ENCODE measurements at places on chromosomes 1 and 21.

DNA sequence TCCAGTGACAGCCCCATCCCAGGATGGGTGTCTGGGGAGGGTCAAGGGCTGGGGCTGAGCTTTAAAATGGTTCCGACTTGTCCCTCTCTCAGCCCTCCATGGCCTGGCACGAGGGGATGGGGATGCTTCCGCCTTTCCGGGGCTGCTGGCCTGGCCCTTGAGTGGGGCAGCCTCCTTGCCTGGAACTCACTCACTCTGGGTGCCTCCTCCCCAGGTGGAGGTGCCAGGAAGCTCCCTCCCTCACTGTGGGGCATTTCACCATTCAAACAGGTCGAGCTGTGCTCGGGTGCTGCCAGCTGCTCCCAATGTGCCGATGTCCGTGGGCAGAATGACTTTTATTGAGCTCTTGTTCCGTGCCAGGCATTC, 24.2 kb downstream of the PCSK9 start:
- no peak for DNase-seq

DNA sequence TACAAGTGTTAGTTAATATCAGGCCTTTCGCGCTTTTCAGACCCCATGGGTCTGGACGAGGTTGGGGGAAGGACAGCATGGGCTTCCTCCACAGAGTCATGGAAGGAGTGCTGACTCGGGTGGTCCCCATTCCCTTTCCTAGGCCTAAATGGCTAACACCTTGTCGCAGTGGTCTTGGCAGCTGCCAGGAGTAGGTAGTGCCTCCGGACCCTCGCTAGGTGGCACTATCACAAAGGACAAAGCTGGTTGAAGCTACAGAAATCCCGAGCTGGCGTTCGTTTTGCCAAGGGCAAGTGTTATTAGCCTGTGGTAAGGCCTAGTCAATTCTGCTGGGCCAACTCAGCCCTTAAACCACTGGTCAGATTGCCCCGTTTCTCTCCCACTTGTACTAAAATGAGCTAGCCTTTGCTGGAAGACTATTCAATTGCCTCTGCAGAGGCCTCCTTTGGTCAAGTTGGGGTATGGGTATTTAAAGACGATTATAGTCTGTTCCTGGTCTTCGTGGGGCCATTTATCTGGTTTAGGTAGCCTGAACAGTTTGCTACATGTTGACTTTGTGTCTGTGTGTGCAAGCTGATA, 1.1 kb upstream of the UBE2Q1 start:
- peak; percentile 84 for DNase-seq

DNA sequence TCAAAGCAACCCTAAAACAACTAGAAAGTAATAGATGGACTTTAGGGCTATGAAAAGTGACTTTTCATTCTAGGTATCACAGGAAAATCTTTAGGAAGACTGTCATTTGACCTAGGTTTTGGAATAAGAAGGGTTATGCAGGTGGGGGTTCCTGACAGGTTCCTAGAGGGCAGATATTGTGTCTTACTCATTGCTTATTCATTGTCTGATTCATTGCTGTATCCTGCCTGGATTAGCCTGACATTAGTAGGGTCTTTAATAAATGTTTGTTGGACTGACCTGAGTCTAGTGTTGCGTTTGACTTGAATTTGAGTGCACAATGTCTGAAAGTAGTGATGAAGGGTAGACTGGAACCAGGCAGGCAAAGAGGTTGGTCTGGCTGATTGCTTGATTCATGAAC, 6.0 kb downstream of the FNBP1L start:
- no peak for DNase-seq

- DNase-seq = no peak
Observed at GRCh38 chr1:46611691-46612221, 4.9 kb downstream of the MOB3C start.

GRCh38 chr1:48947761-48948537, 171.3 kb upstream of the BEND5 start:
- no peak for DNase-seq

GRCh38 chr1:4367230-4367777, 287.1 kb upstream of the AJAP1 start:
- DNase-seq = no peak

GRCh38 chr21:46250146-46250725, 21.7 kb upstream of the LSS start:
- DNase-seq = no peak

DNA sequence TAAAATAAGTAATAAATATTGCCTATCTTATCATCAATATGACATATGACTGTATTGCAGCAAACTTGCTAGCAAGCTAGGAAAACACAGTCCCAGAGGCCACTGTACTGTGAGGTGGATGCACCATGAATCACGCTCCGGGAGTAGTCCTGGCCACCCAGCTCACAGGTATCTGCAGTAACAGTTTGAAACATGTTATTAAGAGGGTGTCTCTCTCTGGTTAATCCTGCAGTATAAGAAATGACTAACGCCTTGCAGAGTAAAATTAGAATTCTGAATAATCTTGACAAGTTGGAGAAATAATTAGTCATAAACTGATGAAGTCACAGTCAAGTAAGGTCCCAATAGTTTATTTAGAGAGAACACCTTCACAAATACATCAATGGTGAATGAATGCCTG, 34.0 kb upstream of the DPT start:
- no peak for DNase-seq

GRCh38 chr21:34874684-34875513, 174.2 kb downstream of the RUNX1 start:
- no peak for DNase-seq

DNA sequence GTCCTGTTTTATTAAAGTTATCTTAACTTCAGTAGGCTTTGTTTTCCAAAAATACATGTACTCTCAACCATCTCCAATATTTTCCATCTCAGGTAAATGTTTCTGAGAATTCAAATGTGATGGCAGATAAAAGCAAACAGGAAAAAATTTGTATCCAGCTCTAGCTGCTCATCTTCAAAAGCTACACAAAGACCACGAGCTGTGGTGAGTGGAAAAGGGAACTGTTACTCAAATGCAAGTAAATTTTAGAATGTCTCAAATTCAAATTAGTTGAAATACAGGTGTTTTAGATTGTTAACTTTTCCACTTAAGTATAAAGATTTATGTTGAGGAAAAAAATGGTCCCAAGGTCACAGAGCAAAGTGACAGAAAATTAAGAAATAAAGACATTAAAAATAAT, 216.0 kb downstream of the SLC45A1 start:
- DNase-seq = no peak

GRCh38 chr1:98468111-98468717, 193.3 kb upstream of the SNX7 start:
- no peak for DNase-seq

DNA sequence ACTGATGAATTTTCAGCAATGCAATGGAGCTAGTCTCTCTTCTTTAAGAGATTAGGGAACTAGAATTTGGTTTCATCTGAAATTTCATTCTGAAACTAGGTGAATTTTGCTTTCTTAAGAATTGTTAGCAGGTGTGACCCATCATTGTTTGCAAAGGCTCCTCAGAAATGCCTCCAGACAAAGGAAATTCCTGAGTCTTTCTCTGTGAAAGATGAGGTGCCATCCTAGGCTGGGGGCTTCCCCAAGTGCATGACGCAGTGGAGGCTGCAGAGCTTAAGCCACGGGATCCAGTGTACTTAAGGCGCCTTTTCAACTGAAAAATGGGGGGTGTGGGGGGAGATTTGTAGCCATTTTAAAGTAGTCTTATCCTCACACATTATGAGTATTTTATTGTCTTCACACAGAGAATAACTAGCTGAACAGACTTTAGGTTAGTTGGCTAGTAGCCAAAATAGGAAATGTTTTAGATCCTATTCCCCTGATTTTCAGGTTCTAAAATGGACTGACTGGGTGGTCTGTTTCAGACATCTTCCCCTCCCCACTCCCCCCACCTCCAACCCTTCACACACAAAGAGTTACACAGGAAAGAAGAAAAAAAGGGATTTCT, 202.0 kb downstream of the NFIA start:
- no peak for DNase-seq

GRCh38 chr1:86423873-86424272, at the start of gene CLCA2:
Gene CLCA2, plus strand, starts transcription at chr1:86424171. Its CDS starts 77 bp downstream, at chr1:86424248.
- no peak for DNase-seq

DNA sequence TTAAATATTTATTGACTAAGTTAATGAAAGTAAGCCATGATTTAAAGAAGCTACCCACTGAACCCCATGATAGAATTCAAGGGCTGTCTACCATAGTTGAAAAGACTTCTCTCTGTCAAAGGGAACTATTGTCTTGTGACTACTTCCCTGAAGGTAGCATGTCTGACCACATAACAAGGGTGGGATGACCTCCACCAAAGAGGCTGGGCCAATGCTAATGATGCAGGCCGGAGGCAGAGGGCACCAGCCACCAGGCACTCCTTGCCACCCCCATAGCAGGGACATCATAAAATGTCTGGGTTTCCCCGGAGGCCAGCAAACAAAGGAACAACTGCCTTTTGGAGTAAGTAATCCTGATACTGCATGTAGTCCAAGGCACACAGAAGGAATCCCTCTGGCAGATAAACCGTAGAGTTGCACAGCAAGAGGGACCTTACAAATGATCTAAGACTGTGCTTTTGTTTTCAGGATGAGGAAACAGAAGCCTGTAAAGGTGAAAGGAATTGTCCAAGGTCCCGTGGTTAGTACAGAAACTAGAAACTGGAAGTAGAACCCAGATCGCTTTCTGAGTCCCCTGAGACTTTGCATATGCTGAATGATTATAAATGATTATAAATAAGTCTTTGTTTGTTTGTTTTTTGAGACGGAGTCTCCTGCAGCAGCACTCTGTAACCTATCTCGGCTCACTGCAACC, 33.5 kb upstream of the ITPKB start:
- DNase-seq = no peak

DNA sequence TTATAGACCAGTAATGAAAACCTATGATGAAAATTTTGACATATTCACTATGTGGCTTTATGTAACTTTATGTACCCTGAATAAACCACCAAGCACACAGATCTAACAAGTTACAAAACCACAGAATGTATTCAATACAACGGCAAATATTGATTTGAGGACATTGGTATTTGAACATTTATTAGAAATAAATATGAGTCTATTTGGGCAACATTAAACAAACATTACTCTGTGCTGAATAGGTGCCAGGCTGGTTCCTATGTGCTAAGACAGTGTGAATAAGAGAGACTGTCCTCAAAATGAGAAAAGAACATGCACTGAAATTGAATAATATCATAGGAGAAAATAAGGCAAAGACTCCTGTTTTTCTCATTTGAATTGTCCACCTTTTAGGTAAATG, 1341.2 kb downstream of the PLA2G4A start:
- no peak for DNase-seq

GRCh38 chr1:46166521-46167462, 8.1 kb upstream of the TSPAN1 start:
- no peak for DNase-seq

GRCh38 chr1:91831132-91831930, 54.6 kb downstream of the TGFBR3 start:
- DNase-seq = no peak

- DNase-seq = no peak
Observed at GRCh38 chr21:43297391-43297981, 128.7 kb downstream of the CRYAA start.

- no peak for DNase-seq
Observed at GRCh38 chr1:240029418-240029817, 62.3 kb upstream of the FMN2 start.

GRCh38 chr21:46393941-46394594, 64.6 kb upstream of the DIP2A start:
- no peak for DNase-seq

GRCh38 chr1:193406901-193407300, 220.5 kb upstream of the B3GALT2 start:
- no peak for DNase-seq

DNA sequence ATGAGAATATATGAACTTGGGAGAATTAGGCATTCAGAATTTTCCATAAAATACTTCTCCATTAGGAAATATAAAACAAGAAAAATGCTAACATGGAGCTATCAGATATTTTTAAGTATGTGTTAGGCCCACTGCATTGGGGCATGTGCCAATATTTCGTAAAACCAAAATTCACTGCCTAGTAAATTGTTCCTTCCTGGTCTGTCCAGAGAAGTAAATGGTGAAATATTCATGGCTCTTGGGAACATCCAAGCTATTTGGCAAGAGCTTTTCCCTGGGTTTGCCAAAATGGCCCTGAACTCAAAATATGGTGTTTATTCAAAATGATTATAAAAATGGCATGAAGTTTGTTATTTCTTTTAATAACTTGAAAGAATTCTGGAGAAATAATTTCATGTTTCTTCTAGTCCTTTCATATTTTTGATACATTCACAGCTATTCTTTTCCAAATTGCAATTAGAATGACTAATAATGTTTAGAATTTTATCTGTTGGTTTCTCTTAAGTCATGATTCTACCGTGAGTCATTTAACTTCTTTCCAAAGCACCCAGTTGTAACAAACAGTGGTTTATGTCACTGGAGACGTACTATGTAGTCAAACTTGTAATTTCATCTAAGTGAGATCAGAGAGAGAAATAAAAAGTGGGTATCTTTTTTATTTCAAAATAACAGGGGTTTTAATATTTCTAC, 25.7 kb upstream of the SLC19A2 start:
- DNase-seq = no peak

DNA sequence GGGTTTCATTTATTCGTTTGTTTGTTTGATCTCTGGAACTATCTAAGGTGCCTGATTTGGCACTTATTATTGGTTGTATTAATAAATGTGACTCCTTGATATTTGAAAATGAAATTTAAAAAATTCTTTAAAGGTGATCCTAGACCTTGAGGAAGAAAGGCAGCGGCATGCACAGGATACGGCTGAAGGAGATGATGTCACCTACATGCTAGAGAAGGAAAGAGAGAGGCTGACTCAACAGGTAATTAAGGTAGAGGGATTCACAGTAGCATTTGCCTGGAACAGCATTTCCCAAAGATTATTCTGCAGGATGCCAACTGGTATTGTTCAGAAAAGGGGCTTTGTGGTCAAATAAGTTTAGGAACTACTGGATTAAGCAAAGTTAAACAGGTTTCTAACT, 54.4 kb upstream of the WNT2B start:
- DNase-seq = no peak

GRCh38 chr1:54016343-54017282, 1.4 kb downstream of the LDLRAD1 start:
- DNase-seq = no peak

Measured in T-helper 2 cell (primary cell).